ENCODE measurements at places on chromosomes 3 and 15.
A peak's percentile ranks its signal among the peaks of the same experiment; 100 is the strongest.

DNA sequence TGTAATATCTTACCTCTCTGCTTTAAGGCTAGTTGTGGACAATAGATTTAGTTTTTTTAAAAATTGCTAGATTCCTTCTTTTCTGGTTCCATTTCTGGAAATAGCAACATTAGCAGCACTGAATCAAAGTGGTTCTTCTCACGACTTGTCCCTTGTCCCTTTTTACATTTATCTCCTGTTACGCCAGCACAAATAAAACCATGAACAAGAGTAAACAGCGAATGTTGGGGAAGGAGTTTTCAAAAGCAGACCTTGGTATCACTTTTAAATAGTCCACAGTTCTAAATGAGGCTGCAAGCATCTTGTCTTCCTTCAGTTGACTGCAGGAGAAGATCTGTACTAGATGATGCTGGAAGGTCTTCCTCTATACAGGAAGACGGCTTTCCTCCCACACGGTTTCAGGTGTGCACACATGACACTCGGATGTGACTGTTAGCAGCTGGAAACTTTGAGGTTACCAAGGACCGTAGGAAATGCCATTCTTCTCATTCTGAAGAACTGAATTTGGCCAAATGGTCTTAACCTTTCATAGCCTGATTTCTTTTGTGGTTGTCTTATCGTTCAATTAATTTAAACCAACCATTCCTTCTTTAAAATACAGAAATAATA lies 251.0 kb upstream of the ICE2 start:
- DNase-seq = no peak

- no peak for DNase-seq
Observed at GRCh38 chr15:29101491-29101890, 168.1 kb downstream of the NSMCE3 start.

DNA sequence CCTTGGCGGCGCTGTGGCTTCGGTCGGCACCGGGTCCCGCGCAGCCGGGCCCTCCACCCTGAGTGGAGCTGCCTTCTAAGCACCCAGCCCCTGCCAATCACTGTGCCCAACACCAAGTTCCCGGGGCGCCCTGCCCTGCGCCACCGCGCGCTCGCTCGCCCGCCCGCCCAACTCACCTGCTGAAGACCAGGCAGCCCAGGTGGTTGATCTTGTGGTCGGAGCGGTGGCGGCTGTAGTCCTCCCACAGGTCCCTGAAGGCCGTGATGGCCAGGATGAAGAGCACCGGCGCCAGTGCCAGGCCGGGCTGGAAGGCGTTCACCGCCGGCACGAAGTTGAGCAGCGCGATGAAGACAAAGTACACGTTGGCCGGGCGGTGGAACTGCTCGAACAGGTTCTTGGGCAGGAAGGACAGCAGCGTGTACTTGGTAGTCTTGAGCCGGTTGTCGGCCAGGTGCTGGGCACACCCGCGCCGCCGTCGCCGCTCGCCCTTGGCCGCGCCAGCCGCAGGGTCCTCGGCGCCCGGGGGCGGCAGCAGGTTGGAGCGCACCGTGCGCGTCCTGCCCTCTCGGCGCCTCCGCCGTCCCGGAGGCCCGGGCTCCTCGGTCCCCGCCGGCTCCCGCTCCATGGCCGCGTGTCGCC lies 536 bp downstream of the ATP10A start:
- peak; percentile 31 for DNase-seq

DNA sequence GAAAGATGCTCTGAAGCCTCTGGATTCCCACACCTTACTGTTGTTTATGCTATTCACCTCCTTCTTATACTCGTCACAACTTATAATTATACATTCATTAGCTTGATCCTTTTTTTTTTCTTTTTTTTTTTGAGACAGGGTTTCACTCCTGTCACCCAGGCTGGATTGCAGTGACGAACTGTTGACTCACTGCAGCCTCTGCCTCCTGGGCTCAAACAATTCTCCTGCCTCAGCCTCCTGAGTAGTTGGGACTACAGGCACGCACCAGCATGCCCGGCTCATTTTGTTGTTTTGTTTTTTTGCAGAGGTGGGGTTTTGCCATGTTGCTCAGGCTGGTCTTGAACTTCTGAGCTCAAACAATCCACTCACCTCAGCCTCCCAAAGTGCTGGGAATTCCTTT lies 143.6 kb downstream of the PLCL2 start:
- no peak for DNase-seq

GRCh38 chr3:99023590-99024192 lies 122.2 kb upstream of the DCBLD2 start:
- DNase-seq = peak; percentile 58

DNA sequence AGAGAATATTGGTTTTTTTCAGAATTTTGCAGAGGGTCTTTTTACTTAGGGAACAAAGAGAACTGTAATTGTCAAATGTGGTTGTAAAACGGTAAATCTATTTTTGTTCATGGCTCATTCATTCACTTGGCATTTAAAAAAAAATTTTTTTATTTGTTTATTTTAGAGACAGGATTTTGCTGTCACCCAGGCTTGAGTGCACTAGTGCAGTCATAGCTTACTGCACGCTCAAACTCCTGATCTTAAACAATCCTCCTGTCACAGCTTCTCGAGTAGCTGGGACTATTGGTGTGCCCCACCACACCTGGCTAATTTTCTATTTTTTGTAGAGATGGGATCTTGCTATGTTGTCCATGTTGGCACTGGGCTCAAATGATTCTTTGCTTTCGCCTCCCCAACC lies 301.8 kb downstream of the LPP start:
- no peak for DNase-seq

DNA sequence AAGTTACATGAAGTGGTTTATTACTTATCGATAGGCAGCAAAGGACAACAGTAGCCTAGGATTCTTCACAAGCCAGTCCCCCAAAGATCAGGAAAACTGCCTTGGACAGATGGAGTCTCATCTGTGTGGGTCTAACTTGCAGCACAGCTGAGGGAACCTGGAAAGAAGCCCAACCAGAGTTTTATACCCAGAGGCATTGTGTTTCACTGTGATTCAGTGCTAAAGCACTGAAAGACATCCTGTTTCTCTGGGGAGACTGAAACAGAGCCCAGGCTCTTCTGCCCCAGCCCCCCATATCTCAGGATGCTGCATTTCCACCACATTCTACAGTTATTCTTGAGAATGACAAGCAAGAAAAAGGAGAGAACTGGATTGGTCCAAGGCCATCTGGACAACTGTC lies 48.2 kb upstream of the PYDC2 start:
- DNase-seq = peak; percentile 92

DNA sequence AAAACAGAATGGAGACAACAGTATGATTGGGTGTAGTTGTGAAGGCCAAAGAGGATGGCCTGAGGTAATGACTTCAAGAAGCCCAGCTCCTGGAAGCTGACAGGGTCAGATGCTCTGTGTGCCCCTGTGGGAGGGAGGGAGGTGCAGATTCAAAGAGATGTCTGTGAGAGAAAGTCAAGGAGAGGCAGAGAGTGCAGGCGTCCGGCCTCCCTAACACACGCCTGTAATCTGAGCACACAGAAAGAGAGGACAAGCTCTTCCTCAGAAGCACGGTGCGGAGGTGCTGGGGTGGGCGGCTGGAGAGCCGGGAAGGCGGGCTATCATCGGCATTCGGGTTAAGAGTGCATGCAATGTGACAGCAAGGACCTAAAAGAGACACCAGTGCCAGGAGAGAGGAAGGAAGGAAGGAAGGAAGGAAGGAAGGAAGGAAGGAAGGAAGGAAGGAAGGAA lies 238.2 kb upstream of the HES1 start:
- no peak for DNase-seq

GRCh38 chr15:56715220-56715619 lies 18.1 kb downstream of the ZNF280D start:
- no peak for DNase-seq

- DNase-seq = peak; percentile 75
Observed at GRCh38 chr3:170632780-170633179, 46.9 kb upstream of the SLC7A14 start.

DNA sequence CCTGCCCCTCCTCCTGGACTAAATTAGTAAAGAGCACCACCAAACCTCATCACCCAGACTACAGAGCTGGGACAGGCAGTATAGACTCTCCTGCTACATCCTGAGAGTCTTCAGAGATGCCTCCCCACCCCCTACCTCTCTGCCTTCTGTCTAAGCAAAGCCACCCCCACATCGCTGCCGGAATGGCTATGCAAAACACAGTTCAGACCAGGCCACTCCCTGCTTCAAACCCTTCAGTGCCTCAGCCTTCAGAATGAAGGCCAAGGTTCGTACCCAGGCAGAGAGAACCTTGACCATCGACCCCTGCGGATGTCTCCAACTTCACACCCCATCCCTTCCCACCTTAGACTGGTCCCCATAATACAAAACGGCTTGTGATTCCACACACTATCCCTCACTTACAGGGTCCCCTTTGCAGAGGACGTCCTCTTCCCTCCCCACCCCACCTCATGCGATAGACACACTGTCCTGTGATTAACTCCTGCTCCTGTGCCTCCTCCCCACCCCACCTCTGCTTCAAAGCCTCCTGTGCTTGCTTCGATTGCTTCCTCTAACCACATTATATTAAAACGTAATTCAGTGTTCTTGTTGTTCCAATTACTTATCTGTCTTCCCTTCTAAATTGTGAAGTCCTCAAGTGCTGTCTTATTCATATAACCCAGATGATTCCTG lies 175.3 kb downstream of the UACA start:
- DNase-seq = no peak

GRCh38 chr3:64571982-64572381 lies 115.8 kb downstream of the ADAMTS9 start:
- DNase-seq = no peak

- DNase-seq = no peak
Observed at GRCh38 chr3:105444725-105445124, 78.0 kb downstream of the ALCAM start.

DNA sequence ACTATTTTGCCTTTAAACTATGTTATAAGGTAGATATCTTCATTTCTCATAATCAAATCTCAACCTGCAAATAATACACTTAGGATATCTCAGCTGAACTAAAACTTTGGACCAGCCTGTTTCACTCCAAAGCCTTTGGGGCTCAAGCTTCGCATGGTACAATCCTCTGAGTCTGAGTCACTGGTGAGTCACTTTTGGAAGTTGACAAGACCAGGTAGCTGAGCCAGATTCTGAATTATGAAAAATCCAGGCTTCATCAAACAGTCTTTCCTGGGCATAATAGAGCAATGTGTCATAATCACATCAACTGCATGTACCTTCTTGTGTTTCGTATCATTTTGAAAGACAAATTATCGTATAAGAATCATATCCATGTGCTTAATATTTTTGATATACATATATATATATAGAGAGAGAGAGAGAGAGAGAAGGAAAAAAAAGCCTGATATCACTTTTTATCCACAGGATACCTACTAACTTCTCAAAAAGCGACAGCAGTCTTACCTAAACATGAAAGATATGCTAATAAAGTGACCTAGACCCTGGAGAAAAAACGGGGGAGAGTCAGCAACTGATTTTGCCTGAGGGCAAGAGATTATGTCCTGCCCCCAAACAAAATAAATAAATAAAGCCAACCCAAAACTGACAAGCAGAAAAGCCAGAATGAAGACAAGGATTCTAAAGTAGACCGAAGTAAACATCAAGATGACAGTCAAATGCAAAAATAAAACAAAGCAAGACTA lies 263.9 kb upstream of the TGFBR2 start:
- peak; percentile 88 for DNase-seq

DNA sequence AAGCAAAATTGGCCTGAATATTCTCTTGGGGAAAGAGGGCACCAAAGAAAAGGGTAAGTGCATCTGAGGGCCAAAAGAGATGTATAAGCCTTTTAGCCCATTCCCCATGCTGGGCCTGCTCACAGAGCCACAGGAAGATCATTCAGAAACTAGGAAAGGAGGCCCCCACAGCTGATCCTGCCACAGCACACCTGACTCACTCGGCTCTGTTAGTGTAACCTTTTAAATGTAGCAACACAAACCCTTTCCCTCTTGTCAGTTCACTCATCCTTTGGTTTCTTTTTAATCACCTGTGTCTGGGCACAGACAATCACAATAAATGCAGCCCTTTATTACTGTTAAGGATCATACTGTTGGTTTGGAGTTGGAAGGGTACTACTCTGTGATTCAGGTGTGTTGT lies 69.9 kb downstream of the PDCD6IP start:
- DNase-seq = no peak

DNA sequence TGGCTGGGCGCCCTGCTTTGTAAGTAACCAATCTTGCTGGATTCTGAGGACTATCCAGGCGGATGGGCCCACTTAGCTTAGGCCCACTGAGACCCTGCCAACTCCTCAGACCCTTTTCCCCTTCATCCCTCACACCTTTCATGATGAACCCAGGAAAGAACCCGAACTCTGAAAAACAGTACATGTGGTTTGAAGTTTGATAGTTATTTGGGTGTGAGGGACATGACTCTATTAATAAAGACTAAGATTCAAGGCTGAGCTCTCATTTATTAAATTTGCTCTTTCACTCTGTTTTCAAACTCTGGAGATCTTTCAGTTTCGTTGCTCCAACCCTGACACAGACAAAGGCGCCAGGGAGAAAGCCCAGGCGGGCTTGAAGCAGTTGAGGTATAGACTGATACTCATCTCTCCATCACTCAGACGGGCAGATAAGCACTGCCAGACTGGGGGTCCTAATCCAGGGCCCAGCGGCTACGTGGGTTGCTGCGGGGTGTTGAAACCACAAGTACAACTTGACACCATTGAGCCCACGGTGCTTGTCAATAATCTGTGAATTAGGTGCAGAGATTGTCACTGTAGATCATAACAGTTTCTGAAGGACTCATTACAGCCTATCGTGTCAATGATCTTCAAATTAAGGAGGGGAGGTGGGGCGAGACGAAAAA lies 7.2 kb upstream of the SOX2 start:
- no peak for DNase-seq

DNA sequence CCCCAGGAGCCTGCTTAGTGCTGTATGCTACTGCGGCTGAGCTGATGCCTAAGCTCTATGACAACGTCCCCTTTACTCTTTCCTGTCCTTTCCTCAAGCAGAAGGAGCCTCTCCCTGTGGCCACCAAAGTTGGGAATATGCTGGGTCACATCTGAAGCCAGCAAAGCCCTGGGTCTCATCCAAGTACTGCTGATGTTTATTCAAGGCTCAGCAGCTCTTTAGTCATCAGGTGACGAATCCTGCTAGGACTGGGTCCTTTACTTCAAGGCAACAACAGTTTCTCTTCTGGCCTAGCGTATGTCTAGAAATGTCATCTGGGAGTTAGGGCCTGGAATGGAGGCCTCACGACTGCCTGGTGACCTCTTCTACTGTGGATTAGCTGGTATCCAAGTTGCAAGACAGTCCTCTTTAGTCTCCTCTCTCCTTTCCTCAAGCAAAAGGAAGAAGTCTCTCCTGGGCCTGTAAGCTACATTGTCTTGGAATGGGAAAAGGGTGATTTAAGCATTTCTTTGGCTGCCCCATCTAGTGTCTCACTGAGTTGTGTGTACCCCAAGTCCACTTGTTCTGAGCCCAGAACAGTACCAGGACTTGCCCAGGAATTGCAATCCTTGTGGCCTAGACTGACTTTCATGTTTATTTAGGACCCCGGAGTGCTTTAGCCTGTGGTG lies 63.9 kb downstream of the TNFAIP8L3 start:
- DNase-seq = peak; percentile 58

DNA sequence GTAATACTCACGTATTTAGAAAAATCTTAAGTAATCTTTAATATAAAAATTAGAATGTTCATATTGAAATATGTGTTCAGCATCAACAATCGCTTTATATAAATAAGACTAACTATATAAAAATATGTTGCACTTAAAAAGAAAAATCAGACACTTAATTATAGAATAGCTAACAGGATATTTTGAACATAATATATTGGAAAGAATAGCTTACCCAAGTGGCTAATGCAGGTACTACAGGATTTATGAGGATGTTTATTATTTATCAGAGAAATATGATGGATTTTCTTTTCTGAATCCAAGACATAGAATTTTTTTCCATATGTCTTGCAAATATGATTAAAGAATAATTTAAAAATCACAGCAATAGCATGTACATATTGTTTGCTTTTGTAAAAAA lies 567.9 kb upstream of the GBE1 start:
- no peak for DNase-seq

- no peak for DNase-seq
Observed at GRCh38 chr3:171436380-171436779, 23.8 kb downstream of the TNIK start.
